Anterior cingulate cortex (tissue), 58 donors: ENCODE measurements at places on chromosomes 6 and 20.

GRCh38 chr6:155036907-155037306, 41.8 kb downstream of the TIAM2 start:
- DNase-seq, result no peak

DNA sequence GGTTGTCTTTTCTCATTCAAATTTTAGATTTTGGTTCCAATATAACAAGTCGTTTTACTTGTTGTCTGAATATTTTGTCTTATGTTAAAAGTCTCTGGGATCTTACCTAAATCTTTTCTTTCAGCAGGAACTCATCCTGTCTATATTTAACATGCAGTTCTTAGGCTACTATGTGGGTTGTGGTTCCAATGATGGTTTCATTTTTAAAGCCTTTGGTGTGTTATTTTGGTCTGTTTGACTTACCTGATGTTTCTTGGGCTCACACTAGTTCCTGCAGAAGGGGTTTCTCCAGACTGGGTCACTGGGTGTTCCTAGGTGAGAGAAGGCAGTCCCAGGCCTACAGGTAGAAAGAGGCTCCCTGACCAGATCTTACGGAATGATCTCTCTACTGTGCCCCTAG, 17.4 kb downstream of the PRL start:
- DNase-seq, result no peak

DNA sequence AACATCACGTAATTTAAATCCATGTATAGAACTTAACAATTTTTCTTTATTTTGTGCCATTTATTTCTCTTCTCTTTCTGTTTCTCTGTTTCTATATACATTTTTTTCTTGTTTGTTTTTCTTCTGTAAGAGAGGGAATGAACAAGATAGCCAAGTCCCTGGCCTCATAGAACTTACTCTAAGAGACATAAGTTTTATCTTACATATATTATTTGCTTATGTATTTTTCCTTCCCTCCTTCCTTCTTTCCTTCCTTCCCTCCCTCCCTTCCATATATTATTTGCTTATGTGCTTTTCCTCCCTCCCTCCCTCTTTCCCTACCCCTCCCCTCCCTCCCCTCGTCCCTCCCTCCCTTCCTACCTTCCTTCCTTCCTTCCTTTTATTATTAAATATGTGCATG, 13.0 kb downstream of the DOK5 start:
- DNase-seq, result no peak

DNA sequence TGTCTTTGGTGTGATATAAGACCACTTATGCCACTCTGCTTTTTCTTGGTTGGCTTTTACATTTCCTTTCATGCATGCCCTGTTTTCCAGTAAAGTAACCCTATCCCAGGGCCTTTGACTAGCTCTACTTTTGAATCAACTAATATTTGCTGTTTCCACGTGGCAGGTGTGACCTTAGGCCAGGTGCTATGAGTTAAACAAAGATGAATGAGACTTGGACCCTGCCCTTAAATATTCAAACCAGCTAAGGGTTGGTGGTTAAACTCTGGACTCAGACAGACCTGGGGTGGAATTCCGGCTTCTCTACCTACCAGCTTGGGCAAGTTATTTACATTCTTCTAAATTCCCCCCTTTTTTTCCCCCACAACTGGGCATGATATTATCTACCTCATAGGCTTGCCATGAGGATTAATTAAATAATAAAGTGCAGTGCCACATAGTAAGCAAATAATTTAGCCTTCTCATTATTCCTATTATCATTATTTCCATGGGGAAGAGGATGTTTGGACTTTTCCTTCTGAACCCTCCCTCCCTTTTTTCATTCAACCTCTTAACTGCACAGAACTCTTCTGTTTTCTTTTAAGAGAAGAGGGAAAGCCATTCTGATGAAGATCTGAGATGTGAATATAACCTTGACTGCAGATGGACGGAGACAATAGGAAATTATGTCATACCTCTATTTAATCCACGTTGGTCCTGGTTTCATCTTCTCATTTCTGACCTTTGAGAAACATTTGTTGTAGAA, 143.6 kb upstream of the TNFAIP3 start:
- DNase-seq, result no peak

GRCh38 chr20:63085151-63085861, 78.5 kb upstream of the BHLHE23 start:
- DNase-seq, result no peak

GRCh38 chr6:61841958-61842357, 444.1 kb downstream of the KHDRBS2 start:
- DNase-seq, result no peak

DNA sequence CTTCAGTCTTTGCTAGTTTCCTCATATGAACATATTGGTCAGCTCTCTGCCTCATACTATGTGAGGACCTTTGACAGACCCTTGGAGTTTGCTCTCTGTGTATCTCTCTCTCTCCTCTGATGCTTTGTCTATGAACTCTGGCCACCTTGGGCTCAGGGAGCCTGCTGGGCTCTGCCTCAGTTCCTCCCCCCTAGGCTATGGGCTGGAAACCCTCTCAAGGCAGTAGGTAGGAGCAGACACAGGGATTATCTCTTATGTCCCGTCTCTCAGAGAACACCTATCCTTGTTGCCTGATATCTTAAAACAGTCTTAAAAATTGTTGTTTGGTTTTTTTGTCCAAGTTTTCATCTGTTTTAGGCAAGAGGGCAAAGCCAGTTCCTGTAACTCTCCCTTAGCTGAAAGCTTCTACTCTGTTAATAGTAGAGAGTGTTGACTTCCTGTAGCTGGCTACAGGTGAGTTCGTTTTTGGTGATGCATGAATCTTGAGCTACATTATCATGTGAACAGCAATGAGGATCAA, 68.3 kb downstream of the BCAS1 start:
- no peak for DNase-seq

DNA sequence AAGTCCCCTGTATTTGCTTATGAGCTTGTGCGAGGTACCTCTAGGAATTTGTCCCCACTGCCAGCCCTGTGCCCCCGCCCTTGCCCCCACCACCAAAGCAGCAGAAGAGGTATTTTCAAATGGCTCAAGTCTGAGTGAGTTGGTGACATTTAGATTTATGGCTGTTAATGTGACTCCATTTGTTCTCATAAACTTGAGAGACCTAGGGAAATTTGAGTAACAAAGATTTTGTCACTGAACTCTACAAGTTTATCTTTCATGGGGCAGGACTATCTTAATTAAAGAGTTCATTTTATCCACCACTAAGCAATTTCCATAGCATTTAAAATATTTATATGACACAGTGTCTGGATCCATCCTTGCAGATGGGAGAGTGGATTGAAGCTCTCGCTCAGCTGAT, 108.5 kb downstream of the PRND start:
- DNase-seq, result no peak

DNA sequence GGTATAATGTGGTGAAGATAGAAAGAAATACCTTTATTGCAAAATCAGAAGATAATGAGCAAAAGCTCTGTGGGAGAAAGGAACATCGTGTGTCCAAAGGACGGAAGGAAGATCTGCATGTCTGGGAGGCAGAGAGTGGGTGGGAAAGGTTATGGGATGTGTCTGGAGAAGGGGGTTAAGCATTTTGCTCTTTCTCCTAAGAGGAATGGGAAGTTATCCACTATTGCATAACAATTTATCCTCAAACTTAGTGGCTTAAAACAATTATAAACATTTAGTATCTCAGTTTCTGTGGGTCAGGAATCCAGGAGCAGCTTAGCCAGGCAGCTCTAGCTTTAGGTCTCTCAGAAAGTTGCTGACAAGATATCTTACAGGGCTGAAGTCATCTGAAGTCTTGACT, 229.1 kb upstream of the CITED2 start:
- DNase-seq, result no peak

GRCh38 chr6:39770446-39770845, 21.7 kb upstream of the DAAM2 start:
- DNase-seq, result no peak

DNA sequence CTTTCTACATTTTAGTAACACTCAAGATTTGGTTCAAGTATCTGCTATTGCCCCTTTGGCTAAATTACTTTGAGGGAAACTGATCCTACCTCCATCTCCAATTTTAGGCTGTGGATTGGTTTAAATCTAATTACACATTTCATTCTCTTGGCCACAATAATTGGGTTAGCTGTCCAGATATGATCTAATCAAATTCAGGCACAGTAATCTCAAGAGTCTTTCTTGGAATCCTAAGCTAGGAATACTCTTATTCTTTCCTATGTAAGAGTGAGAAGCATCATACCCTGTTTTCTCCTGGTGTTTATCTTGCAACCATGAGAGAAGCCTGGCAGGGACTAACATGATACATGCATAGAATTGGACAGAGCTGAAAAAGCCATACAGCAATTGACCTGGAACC, 300.4 kb upstream of the MARCKS start:
- DNase-seq, result no peak

DNA sequence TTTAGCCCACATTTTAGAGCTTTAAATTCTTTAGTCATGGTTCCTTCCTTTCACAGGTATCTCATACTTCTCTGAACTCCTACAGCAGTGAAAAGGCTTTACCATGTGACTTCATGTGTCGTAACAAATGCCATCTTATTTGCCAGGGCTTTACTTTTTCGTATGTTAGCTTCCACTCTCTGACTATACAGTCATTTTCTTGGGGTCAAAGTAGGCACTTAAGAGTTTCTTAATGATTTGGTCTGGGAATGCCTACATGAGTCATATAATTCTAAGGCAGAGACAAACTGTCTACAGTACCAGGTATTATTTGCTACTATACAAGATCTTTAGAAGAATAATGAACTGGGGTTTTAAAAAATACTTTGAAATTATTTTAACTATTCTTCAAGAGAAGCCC, 15.0 kb downstream of the RAB23 start:
- DNase-seq, result no peak

- DNase-seq, result no peak
Measured at GRCh38 chr20:49562311-49563014, 5.5 kb downstream of the PTGIS start.

- DNase-seq, result no peak
Measured at GRCh38 chr6:41489120-41489851, 56.9 kb upstream of the FOXP4 start.

DNA sequence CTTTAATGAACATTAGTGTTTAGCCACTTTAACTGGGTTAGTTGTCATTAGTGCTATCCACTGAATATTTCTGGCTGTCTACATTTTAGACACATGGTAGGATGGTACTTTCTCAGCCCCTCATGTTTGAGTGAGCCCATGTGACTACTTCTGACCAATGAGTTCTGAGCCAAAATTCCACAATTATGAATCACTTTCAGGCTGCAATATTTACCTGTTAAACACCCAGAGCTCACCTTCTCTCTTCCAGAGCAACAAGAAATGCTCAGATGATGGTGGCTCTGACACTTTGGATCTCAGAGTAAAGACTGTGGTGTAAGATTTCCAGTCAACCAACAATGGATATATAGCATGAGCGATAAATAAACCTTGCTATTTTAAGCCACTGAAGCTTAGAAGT, 24.8 kb downstream of the SPACA1 start:
- DNase-seq, result no peak

GRCh38 chr6:168555618-168556273, 114.8 kb downstream of the SMOC2 start:
- DNase-seq, result no peak

GRCh38 chr6:90586546-90586835, 381 bp downstream of the MAP3K7 start:
- no peak for DNase-seq

- DNase-seq, result peak; percentile 50
Measured at GRCh38 chr20:25058051-25058846, at the start of gene ACSS1. Gene ACSS1 (minus strand): TSS chr20:25058139. CDS start chr20:25058102, 37 bp downstream.

GRCh38 chr6:95294043-95294442, 283.3 kb upstream of the MANEA start:
- no peak for DNase-seq

DNA sequence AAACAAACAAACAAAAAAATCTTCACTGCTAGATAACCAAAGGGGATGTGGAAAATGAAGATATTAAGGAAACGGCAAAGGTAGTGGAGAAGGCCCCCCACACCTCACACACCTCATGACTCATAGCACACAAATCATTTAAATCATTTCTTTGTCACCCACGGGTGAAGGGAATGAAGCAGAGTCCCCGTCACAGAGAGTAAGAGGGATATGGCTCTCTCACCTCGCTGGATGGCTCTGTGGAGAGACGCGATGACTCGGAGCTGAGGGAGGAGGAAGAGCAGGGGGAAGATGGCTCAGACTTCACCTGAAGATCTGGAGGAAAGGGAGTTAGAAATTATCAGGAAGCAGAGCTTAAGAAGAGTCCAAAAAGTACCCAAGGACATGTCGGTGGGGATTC, 1.2 kb downstream of the ATF6B start:
- no peak for DNase-seq

GRCh38 chr20:41499961-41500725, 118.0 kb downstream of the CHD6 start:
- no peak for DNase-seq

GRCh38 chr20:62001178-62001715, 64.4 kb downstream of the TAF4 start:
- DNase-seq, result no peak

- no peak for DNase-seq
Measured at GRCh38 chr6:28729501-28730402, 194.0 kb downstream of the TRIM27 start.

DNA sequence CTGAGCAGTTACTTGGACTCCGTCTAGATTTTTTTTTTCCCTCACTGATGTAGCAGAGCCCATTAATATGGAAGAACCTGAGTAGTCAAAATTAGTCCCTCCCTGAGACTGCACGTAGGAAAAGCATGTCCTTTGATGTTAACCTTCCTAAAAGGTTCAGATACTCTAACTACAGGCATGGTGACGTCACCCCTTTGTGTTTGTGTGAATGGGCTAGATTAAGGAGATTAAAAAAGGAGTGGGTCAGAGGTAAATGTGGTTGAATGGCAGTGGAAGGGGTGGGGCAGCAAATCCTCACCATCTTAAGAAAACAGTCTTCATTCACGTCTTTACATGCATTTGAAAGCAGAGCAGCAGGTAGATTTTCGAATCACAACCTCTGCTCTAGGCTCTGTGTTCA, 521.1 kb downstream of the TFAP2B start:
- DNase-seq, result no peak

DNA sequence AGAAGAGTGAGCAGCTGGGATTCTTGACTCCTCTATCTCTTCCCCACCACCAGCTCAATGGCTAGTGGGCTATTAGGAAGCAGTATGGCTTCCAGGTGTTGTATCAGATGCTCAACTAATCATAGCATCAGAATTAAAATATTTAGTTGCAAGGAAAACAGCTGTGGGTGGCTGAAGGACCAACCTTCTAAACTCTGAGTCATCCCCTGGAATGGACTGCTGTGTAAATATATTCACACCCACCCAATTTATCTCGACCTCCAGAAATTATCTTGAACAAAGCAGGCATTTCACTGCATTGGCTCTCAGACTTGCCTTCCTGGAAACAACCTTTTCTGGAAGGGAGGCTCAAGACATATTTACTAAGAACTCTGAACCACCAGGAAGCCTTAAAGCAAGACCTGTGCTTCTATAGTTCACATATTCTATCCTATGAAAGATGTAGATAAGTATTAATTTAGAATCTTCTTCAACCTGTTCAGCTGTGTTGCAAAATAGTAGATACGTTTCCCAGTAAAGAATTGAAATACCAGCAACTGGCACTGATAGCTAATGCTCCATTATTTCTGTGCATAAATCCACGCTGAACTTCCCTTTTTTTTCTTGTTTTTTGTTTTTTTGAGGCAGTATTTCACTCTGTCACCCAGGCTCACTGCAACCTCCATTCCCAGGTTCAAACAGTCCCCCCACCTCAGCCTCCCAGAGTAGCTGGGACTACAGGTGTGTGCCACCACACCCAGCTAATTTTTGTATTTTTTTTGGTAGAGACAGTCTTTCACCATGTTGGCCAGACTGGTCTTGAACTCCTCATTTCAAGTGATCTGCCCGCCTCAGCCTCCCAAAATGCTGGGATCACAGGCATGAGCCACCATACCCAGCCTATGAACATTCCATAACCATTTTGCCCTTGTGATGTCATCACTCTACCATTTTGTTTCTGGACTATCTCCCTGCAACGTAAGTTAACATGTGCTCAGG, 56.9 kb upstream of the CD2AP start:
- DNase-seq, result no peak
